ENCODE measurements at places on chromosomes 16 and 17.
A peak's percentile ranks its signal among the peaks of the same experiment; 100 is the strongest.

- H3K36me3 ChIP-seq: peaks cover 39% of the 10 kb centered on the region
- peaks cover 3% of the 10 kb centered on the region for H3K4me1 ChIP-seq
- H3K27ac ChIP-seq: no peak overlapping the region
- no peaks in the 10 kb centered on the region for H3K27me3 ChIP-seq
These were observed 45.4 kb downstream of the COG7 start for GRCh38 chr16:23407436-23408127.

DNA sequence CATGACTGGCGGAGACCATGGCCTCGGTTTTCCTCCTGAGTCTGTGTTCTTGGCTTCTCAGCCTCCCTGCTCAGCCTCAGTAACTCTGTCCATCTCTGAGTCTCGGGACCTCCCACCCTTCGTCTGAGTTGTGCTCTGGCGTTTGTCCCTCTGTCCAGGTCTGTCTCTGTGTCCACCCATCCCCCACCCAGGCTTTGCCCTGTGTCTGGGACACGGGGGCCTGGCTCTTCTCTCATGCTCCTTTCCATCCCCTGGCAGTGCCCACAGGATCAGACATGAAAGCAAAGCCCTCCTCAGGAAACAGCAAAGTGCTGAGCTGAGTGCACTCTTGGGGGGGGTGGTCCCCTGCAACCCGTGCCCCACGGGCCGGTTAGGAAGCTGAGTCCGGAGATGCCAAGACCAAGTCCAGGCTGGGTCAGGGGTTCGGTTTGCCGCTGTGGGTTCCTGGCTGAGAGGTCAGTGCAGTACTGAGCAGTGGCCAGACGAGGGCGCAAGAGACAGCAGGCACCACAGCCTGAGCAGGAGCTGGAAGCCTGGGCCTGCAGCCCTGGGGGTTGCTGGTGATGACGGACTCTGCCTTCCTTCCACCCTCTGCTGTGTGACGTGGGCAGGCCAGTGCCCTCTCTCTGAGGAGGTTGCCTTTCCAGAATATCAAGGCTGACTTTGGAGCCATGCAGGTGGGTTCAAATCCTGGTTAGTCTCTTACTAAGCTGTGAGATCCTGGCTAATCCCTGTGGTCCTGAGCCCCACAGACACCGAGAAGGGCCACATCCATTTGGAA lies 2.5 kb downstream of the P2RX1 start:
- peaks cover 10% of the 10 kb centered on the region for H3K4me1 ChIP-seq
- no peaks in the 10 kb centered on the region for H3K36me3 ChIP-seq
- H3K4me3 ChIP-seq: no peak overlapping the region

DNA sequence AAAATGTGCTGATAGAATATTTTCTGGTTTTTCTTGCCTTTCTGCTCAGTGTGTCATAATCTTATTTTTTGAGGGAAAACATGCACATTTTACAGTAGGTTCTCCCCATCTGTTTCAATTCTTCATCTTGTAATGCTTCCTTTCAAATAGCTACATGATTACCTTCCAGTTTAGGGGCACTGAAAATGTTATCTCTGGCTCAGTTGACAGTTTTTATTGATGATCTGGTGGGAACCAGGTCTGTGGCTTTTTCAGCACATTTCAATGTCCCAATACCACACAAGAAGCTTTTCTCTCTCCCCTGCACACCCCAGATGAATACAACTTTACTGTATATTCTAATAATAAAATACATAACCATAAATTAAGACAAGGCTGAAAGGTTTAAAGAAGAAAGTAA lies 36.5 kb downstream of the FTO start:
- no peaks in the 10 kb centered on the region for H3K27me3 ChIP-seq
- DNase-seq: no peak
- H3K4me1 ChIP-seq: no peaks in the 10 kb centered on the region

- no peak for DNase-seq
- H3K27me3 ChIP-seq: no peaks in the 10 kb centered on the region
- H3K36me3 ChIP-seq: peaks cover 3% of the 10 kb centered on the region
These were observed 60.1 kb downstream of the CYLD start for GRCh38 chr16:50802000-50802399.

GRCh38 chr16:22970209-22970865 lies 156.4 kb downstream of the HS3ST2 start:
- H3K27ac ChIP-seq: no peak overlapping the region
- no peak for DNase-seq
- no peaks in the 10 kb centered on the region for H3K27me3 ChIP-seq
- no peaks in the 10 kb centered on the region for H3K36me3 ChIP-seq
- H3K4me3 ChIP-seq: no peak overlapping the region
- no peaks in the 10 kb centered on the region for H3K4me1 ChIP-seq

DNA sequence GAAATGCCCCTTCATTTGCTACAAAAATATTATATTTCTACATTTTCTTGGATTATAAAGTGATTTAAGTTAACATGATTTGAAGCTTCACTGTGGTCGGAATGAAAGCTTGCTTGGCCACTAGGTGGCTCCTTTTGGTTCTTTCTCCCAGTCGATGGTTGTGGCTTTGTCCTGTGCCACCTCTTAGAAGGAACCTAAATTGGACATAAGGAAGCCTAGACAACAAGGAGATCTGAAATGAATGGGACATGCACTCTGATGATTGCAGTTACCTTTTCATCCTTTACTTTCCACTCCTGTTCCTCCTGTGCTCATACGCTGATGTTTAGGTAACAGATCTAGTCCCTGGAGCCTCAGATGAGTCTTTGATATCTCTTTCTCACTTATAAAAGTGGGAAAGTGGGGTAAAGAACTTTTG lies 39.2 kb downstream of the FTO start:
- no peaks in the 10 kb centered on the region for H3K4me1 ChIP-seq
- no peaks in the 10 kb centered on the region for H3K27me3 ChIP-seq
- DNase-seq: no peak
- no peaks in the 10 kb centered on the region for H3K36me3 ChIP-seq

GRCh38 chr17:32520104-32520701 lies 33.4 kb downstream of the CDK5R1 start:
- no peak for DNase-seq
- H3K4me1 ChIP-seq: peaks cover 13% of the 10 kb centered on the region
- no peaks in the 10 kb centered on the region for H3K27me3 ChIP-seq
- H3K36me3 ChIP-seq: no peaks in the 10 kb centered on the region

- H3K36me3 ChIP-seq: no peaks in the 10 kb centered on the region
- DNase-seq: no peak
- no peaks in the 10 kb centered on the region for H3K4me1 ChIP-seq
- H3K27ac ChIP-seq: no peak overlapping the region
These were observed 28.6 kb upstream of the SPNS3 start for GRCh38 chr17:4405038-4405669.

DNA sequence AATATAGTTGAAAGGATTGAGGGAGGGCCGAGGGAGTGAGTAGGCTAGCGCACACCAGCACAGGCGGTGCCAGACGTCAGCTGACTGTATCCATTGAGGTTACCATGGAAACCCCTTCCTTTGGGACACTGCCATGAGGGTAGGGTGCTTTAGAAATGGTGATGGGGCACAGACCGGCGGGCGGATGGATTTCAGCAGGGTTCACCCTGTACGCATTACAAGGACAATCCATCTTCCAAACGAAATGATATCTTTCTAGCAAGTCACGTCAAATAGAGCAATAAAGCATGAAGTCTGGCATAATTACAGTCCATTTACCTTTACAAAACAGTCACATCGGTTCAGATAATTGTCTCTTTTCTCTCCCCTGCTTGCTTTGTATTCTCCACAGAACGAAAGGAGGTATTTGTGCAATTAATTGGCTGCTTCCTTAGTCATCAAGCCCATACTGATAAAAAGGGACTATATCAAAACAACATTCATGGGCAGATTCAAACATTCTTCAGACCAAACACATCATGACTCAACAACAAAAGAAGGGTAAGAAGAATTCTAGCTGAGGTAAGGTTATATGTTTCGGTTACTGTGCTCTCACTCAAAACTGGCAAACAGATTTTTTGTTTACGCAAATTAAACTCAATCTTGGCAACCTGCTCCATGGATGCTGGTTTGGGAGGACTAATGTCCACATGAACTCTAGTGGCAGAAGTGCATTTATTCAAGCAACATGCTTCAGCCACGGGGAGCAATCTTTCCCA lies 140.6 kb downstream of the CDK5R1 start:
- no peaks in the 10 kb centered on the region for H3K36me3 ChIP-seq
- no peak for DNase-seq
- H3K27me3 ChIP-seq: no peaks in the 10 kb centered on the region
- H3K4me1 ChIP-seq: no peaks in the 10 kb centered on the region
- no peak overlapping the region for H3K27ac ChIP-seq
- no peak overlapping the region for H3K4me3 ChIP-seq

- no peaks in the 10 kb centered on the region for H3K36me3 ChIP-seq
- H3K4me3 ChIP-seq: no peak overlapping the region
- no peak for DNase-seq
- H3K4me1 ChIP-seq: no peaks in the 10 kb centered on the region
- no peaks in the 10 kb centered on the region for H3K27me3 ChIP-seq
- no peak overlapping the region for H3K27ac ChIP-seq
These were observed 34.8 kb downstream of the RPGRIP1L start for GRCh38 chr16:53668869-53669268.

- no peak overlapping the region for H3K27ac ChIP-seq
- no peaks in the 10 kb centered on the region for H3K27me3 ChIP-seq
- H3K4me3 ChIP-seq: no peak overlapping the region
- DNase-seq: no peak
- no peaks in the 10 kb centered on the region for H3K4me1 ChIP-seq
- H3K36me3 ChIP-seq: no peaks in the 10 kb centered on the region
These were observed 21.8 kb upstream of the DNAI2 start for GRCh38 chr17:74252211-74252610.

DNA sequence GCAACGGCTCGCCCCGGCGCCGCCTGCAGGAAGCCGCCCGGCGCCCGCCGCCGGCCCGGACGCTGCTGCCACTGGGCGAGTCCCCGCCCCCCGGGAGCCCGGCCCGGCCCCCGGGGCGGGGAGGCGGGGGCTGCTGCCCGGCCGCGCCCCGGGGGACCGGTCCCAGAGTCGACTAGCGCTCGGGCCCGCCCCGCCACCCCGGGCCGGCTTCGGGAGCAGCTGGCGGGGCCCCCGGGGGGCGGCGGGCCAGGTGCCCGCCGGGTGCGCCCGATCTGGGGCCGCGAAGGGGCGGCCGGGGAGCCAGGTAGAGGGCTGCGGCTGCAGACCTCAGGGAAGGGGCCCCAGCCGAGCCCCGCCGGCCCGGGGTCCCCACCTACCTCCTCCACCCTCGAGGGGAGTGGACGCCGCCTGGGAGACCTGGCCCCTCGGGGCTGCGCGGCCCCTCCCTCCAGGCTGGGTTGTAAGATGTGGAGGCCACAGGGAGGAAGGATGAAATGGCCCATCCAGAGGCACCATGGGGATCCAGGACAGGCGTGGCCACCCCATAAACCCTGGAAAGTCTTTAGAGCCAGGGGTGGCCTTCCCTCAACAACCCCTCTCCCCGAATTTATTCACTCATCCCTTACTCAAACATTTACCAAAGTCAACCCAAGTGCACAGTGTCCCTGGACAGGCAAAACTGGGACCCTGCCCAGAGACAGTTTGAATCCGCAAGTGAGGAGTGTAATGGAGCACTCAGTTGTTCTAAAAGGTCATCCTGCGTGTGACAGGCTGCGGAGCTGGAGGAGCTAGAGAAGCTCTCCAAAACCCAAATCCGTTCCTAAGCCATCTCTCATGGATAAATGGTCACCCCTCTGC lies at the start of gene CDYL2:
Gene CDYL2, minus strand, starts transcription at position 73 of the 858 bp plus-strand sequence. CDS start 425 bp downstream, outside the sequence.
- H3K27me3 ChIP-seq: no peaks in the 10 kb centered on the region
- DNase-seq: peak; percentile 82
- H3K36me3 ChIP-seq: no peaks in the 10 kb centered on the region

DNA sequence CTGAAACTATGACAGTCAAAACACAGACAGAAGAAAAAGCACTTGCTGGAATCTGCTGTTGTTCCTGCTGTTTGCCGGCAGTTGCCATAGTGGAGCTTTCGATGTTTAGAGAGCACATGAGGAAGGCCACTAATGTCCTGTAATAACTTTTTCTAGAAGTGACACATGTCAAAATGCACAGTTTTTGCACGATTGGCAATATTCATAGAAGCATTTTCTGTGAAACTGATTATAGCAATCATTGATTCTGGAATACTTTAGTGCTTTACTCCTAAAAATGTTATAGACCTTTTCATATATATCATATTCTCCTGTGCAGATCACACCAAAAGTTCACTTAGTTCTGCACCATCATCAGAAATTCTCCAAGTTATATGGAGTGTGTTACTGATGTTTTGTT lies 407.0 kb upstream of the SOX9 start:
- H3K4me1 ChIP-seq: no peaks in the 10 kb centered on the region
- H3K36me3 ChIP-seq: no peaks in the 10 kb centered on the region
- no peaks in the 10 kb centered on the region for H3K27me3 ChIP-seq
- no peak for DNase-seq

GRCh38 chr16:69564845-69565670 lies 708 bp upstream of the NFAT5 start:
- peak overlapping the region; percentile 84 for H3K4me3 ChIP-seq
- H3K4me1 ChIP-seq: peaks cover 4% of the 10 kb centered on the region
- no peaks in the 10 kb centered on the region for H3K36me3 ChIP-seq
- DNase-seq: no peak

- H3K27ac ChIP-seq: peak overlapping the region; percentile 96
- H3K4me1 ChIP-seq: no peaks in the 10 kb centered on the region
- peak; percentile 71 for DNase-seq
- no peak overlapping the region for H3K4me3 ChIP-seq
These were observed 4.5 kb downstream of the RMI2 start for GRCh38 chr16:11349599-11350276.

GRCh38 chr17:6639586-6640535 lies 650 bp downstream of the KIAA0753 start:
- H3K36me3 ChIP-seq: peaks cover 14% of the 10 kb centered on the region
- DNase-seq: peak; percentile 87
- H3K27ac ChIP-seq: peak overlapping the region; percentile 95

GRCh38 chr16:87490096-87490798 lies 2.6 kb downstream of the ZCCHC14 start:
- H3K4me1 ChIP-seq: peaks cover 35% of the 10 kb centered on the region
- no peaks in the 10 kb centered on the region for H3K27me3 ChIP-seq
- peak overlapping the region; percentile 71 for H3K4me3 ChIP-seq
- DNase-seq: peak; percentile 17
- H3K36me3 ChIP-seq: no peaks in the 10 kb centered on the region
- peak overlapping the region; percentile 67 for H3K27ac ChIP-seq

DNA sequence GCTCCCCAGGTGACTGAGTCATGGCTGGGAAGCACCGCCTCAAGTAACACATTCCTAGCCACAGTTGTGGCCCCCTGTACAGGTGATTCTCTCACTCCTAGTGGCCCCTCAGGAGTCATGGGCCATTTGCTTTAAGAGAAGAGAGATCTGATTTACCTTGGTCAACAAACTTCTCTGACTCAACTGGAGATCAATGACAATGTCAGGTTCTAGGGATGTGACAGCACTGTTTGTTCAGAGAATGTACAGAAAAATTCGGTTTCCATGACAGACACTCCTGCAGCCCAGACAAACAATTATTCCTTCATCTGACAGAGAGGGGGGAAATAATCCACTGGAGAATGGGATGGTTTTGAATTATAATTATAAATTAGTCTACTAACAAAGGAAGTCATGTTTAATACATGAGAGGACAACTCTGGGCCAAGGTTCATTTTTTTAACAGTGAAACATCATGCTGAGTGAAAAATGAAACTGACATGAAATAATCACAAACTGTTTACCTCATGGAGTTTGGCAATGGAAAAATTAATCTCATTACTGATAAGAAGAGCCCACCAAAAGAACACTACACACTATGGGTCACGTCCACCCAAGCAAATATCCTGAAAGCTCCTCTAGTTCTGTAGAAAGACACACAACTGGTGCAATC lies 9.7 kb downstream of the ERN1 start:
- no peak for DNase-seq
- H3K4me3 ChIP-seq: no peak overlapping the region
- H3K27ac ChIP-seq: no peak overlapping the region
- H3K36me3 ChIP-seq: no peaks in the 10 kb centered on the region

- no peaks in the 10 kb centered on the region for H3K36me3 ChIP-seq
- H3K27ac ChIP-seq: peak overlapping the region; percentile 60
- H3K27me3 ChIP-seq: no peaks in the 10 kb centered on the region
- H3K4me3 ChIP-seq: no peak overlapping the region
- H3K4me1 ChIP-seq: no peaks in the 10 kb centered on the region
These were observed 19.1 kb downstream of the NGFR start for GRCh38 chr17:49514071-49514721.
